SK-N-MC (cell line): ENCODE measurements at places on chromosomes 3 and 15.

DNA sequence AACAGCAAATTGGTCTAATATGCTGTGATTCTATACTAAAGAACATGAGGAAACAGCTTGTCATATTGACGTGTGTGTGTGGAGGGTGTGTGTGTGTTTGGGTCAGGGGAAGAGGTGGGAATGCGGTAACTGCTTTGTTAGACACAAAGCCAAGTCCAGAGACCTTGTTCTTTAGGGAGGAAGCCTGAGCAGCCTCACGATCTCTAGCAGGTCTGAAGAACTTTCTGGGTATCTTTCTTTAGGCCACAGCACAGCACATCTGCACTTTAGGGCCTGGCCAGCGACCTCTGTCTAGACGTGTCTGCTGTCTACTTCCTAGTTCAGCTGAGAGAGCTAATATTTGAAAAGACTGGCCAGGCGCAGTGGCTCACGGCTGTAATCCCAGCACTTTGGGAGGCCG is 220.0 kb upstream of the TPRG1 start:
- DNase-seq: no peak

- DNase-seq: no peak
Measured at GRCh38 chr3:38782148-38782547, 33.9 kb downstream of the SCN10A start.

DNA sequence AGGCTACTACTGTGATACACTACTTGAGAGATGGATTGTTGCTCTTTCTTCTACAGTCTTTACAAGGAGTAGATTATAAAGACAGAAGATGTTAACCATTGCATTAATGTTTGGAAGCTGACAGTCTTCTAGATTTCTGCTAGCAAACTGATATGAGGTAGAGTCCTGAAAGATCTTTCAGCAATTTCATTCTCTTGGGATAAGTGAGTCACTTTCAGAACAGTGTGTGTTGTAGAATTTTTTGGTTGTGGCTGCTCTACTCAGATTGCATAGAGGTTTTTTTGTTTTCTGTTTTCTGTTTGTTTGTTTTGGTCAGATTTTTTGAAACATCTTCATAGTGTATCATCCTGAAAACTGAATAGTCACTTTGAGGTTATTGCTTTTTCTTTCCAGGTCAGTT is 17.1 kb downstream of the TNFSF10 start:
- no peak for DNase-seq

DNA sequence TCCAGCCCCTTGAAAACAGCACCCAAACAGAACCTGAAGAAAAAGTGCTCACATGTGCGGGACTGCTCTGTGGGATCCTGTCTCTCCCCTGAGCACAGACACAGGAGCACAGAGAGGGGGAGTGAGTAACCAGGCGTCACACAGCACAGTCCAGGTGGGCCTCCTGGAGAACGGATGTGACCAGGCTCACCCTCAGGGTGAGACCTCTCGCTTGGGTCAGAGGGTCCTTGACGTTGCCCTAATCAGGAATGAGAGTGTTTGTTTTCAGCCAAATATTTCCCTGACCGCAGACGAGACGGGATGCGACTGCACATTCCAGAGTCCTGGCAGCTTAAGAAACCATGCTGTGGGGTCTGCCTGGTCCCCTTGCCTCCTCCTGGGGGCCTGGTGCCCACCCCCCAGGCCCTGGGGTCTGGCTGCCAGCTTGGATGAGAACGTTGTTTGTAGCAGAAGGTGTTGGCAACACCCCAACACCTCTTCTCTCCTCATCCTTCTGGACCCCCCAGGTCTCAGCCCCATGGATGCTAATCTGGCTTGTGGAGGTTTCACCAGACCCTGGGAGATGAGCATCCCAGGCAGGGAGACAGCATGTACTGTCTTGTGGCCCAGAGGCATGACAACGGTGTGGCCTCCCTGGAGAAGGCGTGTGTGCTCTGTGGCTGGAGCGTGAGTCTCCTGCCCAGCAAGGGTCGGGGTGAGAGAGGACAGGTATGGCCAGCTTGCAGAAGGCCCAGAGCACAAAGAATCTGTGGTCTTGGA is 42.1 kb upstream of the SLC6A6 start:
- no peak for DNase-seq

DNA sequence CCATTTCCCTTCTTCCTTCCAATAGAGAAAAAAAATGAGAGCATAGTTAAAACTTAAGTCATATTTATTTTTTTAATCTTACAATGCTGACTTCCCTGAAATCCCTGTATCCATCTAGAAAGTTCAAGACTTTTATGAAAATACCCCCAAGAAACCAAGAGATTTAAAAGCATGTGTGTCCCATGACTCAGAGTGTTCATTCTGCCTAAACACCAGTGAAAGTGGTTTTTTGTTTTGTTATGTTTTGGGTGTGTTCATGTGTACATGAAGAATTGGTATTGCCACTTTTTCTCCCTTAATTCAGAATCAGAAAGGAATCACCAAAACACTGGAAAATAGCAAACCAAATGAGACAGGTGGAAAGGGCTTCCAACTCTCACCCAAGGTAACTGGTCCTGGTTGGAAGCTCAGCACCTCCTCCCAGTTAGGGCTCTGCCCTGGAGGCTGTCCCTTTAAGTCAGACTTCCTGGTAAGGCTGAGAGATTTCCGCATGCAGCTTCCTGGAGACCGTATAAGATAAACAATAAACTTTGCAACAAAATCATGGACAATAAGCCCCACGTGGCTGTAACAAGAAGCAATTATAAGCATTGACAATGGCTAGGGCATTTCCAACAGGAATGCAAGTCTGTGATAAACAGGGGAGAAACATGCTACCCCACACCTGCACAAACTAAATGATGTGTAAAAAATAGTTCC is 121.9 kb upstream of the ARHGEF3 start:
- no peak for DNase-seq

- no peak for DNase-seq
Measured at GRCh38 chr3:36219398-36219797, 160.9 kb upstream of the STAC start.

DNA sequence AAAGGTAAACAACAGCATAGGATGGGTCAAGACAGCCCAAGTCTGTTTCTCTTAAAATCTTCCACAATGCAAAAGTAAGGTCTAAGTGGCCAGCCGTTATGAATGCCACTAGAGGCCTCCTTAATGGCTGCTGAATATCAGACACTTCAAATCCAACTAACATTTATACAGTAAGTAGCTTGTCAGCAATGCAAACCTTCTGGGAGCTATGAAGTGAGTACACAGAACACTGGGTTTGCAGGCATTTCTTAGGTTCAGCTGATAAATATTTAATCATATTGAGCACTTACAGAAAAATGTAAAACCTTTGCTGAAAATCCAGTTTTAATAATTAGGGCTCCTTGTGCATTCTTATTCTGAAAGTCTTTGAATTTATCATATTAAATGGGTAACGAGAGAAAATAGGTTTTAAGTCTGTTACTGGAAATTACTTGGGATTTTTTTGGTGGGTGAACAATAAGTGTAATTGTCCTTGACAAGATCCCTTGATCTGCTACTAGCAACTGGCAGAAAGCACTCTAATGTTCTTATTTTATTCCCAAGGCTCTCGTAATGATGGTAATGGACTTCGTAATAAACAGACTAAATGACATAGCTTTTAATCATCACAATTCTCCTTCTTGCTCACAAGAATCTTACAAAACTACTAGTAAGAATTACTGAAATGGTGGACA is 141.7 kb upstream of the GPR149 start:
- no peak for DNase-seq

GRCh38 chr15:81531109-81531592 is 157.1 kb upstream of the TMC3 start:
- no peak for DNase-seq

DNA sequence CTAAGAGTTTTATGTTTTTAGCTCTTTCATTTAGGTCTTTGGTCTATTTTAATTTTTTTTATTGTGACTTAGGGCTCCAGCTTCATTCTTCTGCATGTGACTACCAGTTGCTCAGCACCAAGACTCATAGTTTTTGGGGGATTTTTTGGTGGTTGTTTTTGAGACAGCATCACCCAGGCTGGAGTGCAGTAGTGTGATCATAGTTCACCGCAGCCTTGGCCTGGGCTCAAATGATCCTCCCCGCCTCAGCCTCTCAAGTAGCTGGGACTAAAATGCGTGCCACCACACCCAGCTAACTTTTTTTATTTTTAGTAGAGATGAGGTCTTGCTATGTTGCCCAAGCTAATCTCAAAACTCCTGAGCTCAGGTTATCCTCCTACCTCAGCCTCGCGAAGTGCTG is 19.4 kb downstream of the CDV3 start:
- DNase-seq: no peak

- DNase-seq: no peak
Measured at GRCh38 chr15:69017978-69018377, 3.5 kb downstream of the NOX5 start.

DNA sequence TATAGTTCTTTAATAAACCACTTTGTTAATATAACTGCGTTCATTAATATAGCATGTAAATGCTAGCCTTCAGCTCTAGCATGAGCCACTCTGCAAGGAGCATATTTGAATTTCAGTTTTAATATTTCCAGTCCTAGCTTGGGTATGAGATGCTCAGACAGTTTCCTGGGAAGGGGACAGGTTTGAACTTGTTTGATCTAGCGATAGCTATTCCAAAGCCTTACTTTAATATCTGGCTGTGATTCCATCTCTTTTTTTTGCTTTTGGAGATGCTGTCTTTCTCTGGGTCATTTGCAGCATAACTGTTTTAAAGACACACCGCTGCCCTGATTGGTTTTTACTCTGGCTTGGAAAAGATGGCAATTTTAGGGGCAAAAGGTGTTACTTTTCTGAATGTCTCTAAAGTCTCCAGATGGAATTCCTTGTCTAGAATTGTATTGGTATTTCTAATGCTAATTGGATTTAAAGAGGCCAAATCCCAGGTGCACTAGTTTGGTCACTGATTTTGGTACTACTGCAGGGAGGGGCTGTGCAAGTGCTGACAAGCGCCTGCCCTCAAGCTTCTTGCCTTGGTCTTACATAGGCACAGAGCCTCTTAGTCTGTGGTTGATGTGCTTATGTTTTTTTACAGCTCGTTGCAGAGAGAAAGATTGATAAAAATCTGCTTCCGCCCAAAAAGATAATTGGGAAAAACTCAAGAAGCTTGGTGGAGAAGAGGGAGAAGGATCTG is 2.8 kb downstream of the NISCH start:
- DNase-seq: no peak

DNA sequence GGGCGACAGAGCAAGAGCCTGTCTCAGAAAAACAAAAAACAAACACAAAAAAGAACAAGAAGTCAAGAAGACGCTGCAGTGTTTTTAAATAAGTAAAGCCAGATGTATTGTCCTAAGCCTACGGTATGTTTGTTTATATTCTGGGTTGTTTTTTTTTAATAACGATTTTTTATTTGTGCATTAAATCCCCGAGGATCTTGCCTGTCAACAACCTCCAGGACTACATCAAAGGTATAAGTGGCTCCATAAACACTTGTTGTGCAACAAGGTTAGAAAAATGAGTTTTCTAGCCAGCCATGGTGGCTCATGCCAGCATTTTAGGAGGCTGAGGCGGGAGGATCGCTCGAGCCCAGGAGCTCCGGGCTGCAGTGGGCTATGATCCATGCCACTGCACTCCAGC is 26.1 kb downstream of the ITGB5 start:
- DNase-seq: no peak

DNA sequence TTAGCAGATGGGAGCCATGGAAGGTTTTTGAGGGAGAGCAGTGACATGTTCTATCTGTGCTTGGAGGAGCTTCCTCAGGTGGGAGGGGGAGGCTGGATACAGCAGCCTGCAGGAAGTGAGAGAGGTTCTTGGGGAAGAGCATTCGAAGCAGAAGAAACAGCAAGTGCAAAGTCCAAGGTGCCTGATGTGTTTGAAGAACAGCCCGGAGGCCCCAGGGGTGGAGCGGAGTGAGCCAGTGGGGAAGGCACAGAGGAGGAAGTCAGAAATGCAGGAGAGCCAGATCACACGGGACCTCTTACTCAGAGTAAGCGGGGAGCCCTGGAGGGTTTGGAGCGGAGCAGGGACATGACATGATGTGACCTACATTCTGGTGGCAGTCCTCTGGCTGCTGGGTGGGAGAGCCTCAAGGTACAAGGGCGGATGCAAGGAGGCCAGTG is 10.8 kb downstream of the ITGA11 start:
- peak; percentile 18 for DNase-seq

GRCh38 chr3:127707851-127708411 is 35.2 kb downstream of the ABTB1 start:
- no peak for DNase-seq

DNA sequence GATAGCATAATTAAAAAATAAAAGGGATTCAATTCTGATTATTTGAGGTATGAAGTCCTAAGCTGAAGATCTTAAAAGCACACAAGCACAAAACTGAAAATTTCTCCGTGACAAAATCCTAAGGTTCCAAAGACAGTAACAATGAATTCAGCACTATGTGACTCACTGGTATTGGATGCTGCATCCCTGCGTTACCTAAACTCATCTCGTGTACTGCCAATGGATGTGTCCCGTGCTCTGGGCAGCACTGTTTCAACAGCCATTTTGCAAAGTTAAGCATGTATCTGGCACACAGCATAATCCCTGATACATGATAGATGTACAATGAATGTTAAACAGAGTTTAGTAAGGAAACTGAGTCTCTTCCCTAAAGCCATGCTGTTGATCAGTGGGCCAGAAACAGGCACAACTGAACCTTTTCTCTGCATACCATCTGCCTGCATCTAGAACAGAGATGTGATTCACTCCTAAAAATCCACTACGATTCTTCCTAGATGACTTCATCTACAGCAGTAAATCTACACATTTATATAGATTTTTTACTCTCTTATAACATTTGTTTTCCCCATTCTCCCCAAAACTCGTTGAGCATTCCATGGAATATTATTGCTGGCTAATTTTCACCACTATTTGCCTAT is 14.3 kb downstream of the SUCLG2 start:
- DNase-seq: no peak

DNA sequence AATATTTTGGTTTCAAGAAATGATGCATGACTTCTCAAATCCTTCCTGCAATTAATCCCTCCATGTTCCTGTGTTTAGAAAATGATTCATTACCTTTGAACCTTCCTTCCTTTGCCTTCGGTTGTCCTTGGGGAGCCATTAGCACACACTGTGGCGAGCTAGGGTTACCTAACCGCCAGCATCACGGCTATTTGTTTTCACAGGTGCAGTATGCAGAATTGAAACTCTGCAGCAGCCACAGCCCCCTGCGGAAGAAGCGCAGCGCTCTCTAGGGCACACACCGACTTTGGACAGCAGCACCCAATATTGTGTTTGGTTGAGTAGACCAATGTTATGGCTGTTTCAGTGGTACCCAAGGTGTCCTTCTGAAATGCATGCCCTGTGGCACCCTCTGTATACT is 247.4 kb downstream of the MCTP2 start:
- DNase-seq: no peak

GRCh38 chr3:71662056-71662455 is 63.1 kb downstream of the EIF4E3 start:
- DNase-seq: no peak

DNA sequence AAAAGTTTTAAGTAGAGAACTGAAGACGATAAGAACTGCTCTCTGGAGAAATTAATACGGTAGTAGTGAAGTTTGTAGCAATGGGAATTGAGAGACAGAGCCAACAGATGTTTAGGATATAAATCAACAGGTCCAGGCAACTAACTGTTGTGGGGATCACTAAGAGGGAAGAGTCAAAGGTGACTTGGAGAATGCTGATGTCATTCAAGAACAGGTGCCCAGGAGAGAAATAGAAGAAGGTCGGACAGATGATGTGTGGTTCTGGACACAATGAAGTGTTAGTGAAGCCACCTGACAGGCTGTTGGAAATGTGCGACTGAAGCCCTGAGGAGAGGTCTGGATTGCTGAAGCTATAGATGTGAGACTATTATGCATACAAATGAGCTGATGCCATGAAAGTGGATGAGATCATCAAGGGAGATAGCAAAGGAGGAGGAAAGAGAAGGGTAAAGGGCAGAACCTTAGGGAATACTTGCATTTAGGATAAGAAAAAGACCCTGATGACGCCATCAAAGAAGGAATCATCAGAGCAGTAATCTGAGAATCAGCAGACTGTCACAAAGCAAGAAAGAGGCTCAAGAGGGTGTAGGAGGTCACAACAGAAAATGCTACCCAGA is 183.7 kb downstream of the FRMD5 start:
- no peak for DNase-seq
